Muscle of leg (tissue), 16 donors: ENCODE measurements at places on chromosomes 6 and 20. TPM values are rescaled to one million over a fixed set of nuclear protein-coding genes. Genes with fewer than 3 reads are reported as not detected.

The AGER gene
- polyA plus RNA-seq, result 6.6 TPM

The MLIP gene
- 43.9 TPM for polyA plus RNA-seq

The PRKN gene
- 3.0 TPM for polyA plus RNA-seq

The TPX2 gene
- 34.8 TPM for polyA plus RNA-seq

The SLC22A7 gene
- not detected for polyA plus RNA-seq

The HS3ST5 gene
- polyA plus RNA-seq, result 0.64 TPM

The EPHA7 gene
- 6.5 TPM for polyA plus RNA-seq

DNA sequence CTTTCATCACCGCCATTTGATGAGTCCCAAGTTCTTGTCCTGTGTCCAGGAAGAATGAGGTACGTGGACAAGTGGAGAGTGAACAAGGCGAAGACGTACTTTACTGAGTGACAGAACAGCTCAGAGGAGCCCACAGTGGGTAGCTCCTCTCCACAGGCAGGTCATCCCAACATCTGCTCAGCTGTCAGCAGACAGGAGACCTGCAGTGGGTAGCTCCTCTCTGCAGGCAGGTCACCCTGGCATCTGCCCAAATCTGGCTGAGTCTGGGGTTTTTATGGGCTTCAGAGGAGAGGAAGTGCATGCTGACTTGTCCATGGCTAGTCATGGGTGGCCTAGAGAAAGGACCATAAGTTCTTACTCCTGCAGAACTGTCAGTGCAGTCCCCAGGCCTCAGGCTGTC, 32.7 kb upstream of the PDYN start:
- no peak for DNase-seq

GRCh38 chr20:32986331-32986966, 17.8 kb downstream of the SUN5 start:
- no peak for DNase-seq

DNA sequence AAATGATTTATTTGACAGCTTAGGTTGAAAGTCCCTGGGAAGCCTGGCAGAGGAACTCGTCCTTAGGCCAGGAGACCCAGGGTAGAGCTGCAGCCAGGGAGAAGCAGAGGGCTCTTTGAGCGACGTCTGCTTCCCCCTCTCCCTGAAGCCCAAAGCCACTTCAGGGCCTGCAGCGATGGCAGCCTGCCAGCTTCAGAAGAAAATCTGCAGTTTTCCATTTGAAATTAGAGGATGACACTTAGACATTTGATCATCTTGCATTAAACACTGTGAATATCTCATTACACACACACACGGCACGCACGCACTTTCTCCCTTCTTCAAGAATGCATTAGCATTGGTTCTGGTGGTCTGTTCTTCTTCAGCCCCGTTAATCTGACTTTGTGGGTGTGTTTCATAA, 96.5 kb downstream of the PLEKHG1 start:
- no peak for DNase-seq

- peak; percentile 36 for DNase-seq
These were observed 66.9 kb downstream of the TOX2 start for GRCh38 chr20:43981540-43981939.

DNA sequence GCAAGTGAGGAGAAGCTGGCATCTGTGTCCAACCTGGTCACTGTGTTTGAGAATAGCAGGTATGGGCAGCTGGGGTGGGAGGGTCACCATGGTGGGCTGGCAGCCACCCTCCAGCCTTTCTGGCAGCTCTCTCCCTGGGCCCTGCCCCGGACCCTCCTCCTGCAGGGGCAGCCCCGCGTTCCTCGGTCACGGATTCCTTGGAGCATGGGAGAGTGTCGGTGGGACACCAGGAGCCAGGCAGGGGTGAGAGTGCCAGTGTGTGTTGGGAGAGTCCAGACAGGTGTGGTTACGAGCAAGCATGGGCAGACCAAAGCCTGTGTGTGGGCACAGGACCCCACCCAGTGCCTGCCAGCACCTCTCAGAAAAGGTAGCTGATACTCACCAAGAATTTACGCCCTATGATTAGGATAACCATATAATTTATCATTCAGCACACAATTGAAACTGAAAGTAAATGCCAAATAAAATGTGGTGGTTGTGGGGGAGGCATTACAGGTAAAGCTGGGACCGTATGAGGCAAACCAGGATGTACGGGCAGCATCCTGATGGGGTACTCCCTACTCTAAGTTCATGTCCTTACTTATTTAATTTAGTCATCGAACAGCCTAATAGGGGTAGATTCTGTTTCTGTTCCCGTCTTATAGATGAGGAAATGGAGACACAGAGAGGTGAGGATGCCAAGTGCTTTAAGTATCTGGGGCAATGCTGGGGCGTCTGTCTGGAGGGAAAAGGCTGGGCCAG, 542 bp downstream of the FGD2 start:
- DNase-seq, result no peak

DNA sequence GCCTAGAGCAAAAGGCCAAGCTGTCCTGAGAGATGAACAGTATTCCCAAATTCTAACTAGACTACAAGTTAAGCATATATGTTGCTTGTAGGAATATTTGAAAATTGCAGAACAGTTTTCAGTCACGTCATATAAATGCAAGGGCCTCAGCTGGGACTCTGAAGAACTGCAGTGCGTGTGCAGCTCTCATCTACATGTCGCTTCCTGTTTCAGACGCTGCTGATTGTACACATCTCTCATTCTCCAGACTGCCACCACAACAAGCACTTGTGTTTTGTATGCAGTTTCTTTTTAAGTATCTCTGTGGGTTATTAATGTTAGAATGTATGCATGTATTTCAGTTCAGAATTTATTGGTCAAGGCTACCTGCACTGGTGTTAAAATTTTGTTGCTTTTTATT, 119.7 kb downstream of the MAP3K4 start:
- peak; percentile 46 for DNase-seq

GRCh38 chr20:25529295-25529951, 55.9 kb downstream of the NINL start:
- DNase-seq, result no peak

DNA sequence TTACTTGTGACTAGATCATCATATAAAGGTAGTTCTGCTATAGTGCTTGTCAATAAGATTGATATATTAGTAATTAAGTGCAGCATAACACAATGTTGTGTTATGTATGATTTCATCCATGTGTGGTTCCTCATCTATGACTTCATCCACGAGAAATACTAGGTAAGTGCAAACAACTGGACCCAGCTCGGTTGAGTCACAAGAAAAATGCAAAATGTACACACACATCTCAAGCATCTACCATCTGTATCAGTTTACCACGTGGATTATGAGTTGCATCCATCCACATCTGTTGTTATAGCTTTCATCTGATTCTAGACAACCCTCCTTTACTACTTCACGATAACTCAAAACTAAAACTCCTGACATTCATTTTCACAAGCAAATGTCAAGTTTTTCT, 517.0 kb upstream of the CITED2 start:
- DNase-seq, result no peak

DNA sequence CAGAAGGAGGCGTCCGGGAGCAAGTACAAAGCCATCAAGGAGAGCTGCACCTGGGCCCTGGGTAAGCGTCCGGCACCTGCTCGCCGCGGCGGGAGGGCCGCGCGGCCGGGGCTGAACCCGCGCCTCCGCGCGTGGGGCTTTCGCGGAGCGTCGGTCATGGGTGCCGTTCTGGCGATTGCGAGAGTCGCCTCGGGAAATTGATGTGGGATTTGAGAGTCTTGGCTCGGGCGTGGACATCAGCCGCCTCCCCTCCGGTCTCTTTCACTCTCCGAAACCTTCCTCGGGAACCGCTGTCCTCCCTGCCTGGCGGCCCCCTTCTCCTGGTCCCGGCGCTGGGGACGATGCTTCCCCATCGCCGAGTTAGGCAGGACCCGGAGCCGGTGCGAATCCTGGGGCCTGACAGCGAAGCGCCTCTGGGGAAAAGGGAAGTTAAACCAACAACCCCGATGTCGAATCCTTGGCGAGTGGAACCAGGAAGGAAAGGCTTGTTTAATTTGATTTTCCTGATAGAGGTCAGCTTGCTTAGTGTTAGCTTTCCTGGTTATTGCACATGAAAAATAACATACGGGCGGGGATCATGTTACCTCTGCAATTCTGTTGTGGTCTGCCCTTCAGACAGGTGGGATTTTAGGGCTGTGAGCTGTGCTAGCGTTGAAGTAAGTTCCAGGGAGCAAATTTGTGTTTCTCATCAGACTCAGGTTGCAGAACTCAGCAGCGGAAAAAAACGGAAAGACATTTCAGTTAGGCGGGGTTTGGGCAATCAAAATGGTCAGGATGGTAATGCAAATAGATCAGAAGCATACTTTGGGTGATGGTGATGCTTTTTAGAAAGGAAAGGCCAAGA, 594 bp downstream of the ARFGEF3 start:
- peak; percentile 20 for DNase-seq

DNA sequence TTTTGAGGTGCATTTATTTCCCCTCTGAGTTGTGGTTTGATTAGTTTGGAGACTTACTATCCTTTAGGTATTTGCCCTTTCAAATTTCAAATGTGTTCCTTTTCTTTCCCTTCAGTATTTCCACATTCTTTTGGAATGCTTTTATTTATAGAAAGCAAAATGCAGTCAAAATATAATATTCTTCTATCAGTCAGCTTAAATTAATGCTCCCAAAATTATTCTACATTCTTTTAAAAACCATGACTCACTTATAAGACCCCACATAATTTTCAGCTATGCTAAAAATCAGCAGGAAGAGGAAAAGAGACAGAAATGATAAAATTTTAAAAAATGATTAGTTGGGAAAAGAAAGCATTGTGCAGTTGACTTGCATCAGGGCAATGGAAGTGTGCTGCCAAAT, 180.0 kb upstream of the SMLR1 start:
- DNase-seq, result no peak

GRCh38 chr6:89999154-89999553, 104.9 kb downstream of the GJA10 start:
- DNase-seq, result peak; percentile 60

DNA sequence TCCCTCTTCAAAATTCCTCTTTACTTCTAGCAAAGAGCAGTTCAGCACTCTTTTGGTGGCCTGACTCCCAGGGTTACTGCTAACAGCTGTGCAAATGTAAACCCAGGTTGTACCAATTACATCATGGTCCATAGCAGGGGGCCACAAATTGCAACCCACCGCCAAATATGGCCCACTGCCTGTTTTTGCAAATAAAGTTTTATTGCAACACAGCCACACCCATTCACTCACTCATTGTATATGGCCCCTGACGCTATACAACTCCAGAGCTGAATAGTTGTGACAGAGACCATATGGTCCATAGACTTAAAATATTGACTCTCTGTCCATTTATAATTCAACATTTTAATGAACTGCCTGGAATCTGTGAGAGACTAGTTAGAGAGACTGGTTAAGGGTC, 233.4 kb downstream of the NFATC2 start:
- no peak for DNase-seq

GRCh38 chr6:149593408-149593807, 27.2 kb downstream of the GINM1 start:
- DNase-seq, result no peak
